ENCODE measurements at places on chromosomes 7 and 10.

DNA sequence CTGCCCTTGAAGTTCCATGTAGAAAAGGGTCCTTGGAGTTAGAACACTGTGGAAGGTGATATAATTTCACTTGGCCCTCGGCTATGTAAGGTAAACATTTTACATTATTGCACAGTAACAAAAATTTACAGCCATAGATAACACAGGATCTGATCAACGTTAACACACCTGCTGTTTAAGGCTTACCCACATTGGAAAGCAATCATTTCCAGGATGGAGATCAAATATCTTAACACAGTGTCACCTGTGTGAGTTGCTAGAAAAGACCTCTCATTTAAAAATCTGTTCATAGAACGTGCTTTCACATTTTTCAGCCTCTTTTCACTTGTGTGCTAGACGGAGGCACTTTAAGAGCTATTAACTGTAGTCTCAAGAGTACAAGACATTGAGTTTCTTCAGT, 1.9 kb downstream of the TMEM229A start:
- no peak for DNase-seq

GRCh38 chr10:102246261-102246660, 929 bp downstream of the GBF1 start:
- DNase-seq: no peak

GRCh38 chr7:143234533-143234875, 12.7 kb downstream of the TAS2R40 start:
- DNase-seq: no peak

DNA sequence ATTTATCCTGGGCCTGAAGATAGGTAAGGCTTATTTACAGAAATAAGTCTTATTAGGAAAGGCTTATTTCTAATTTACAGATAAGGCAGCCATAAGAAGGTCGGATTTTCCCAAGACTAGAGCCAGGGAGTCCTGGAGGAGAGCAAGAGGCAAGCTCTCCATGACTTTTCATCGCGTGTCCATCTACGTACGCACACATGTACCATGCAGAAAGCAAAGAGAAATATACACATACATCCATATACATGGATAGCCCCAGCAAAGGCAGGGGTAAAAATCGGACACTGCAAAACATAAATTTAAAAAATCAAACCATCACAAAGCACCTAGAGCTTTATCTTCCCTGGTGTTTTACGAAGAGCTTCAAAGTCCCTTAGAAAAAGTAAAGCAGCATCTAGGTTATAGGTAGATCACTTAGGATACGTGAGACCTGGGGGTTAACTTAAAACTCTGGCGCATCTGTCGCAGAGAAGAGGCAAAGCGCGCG, 25.8 kb upstream of the ZRANB1 start:
- peak; percentile 41 for DNase-seq

DNA sequence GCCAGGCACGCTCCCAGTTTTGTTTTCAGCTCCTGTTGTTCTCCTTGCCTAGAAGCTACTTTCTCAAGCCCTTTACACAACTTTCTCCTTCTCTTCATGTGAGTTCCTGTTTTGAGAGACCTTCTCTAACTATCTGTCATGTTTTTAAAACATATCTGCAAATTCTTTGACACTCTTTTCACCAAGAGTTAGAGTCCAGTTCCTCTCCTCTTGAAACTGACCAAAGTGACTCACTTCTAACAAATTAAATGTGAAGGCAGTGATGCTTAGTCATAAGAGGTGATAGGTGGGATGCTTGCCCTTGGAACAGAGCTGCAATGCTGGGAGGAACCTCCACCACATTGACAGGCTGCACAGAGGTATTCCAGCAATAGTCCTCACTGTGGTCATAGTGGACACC, 25.3 kb downstream of the ZSCAN25 start:
- no peak for DNase-seq

- no peak for DNase-seq
Observed at GRCh38 chr10:48811917-48812316, 127.2 kb downstream of the WDFY4 start.

GRCh38 chr10:26508016-26508415, 69.9 kb downstream of the APBB1IP start:
- DNase-seq: no peak

DNA sequence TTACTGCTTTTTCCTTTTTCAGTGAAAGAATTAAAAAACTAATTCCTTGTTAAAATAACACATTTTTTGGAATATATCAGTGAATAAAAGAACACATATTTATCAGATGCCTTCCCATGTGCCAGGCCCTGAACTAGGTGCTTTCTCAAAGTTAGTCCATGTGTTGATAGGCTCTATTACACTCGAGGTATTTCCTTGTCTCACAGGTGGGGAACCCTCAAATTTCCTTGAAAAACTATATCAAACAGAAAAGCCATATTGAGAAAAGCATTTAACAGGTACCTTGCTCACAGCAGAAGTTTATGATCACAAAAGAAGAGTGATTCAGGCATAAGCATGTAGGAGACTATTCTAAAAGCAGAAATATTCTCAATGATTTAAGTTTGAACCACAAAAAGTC, 75.6 kb upstream of the OGDHL start:
- DNase-seq: peak; percentile 60

GRCh38 chr7:71911051-71911450, 501.1 kb downstream of the CALN1 start:
- DNase-seq: no peak

- no peak for DNase-seq
Observed at GRCh38 chr10:1779796-1780195, 42.5 kb upstream of the ADARB2 start.

- DNase-seq: no peak
Observed at GRCh38 chr10:33229252-33229948, 105.1 kb downstream of the NRP1 start.

DNA sequence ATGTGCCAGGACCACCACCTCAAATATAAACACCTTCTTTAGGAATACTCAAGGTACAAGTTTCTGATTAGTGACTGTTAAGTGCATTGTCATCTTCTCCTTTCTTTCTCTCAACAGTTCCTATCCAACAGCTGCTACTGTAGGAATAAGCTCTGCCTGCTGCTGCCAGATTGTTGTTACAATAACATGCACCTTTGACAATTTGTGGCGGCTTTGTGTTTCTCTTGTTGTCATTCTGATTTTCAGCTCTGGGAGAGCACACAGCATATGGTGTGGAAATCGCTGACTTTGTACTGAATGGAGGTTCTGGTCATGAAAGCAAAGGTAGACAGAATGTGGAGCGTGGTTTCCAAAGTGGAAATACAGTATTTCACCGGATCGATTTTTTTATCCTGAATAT, 182.8 kb downstream of the SEC23IP start:
- DNase-seq: no peak

DNA sequence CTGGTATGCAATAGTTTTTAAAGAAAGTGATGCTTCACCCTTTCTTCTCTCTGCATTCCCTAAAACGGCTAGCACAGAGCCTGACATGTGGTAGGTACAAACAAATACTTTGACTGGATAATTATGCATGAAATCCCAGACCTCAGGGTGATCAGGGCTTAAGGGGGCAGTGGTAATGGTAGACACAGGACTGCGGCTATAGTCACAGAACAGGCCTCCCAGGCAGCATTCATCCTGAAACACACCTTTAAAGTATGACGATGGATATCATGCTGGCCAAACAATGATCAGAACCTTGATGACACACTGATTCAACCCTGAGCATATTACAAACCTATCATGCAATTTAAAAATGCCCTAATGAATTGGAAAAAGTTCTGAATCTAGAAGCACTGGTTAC, 110.8 kb downstream of the PIP4K2A start:
- no peak for DNase-seq

GRCh38 chr10:94989192-94989591, 50.7 kb downstream of the CYP2C9 start:
- DNase-seq: no peak

DNA sequence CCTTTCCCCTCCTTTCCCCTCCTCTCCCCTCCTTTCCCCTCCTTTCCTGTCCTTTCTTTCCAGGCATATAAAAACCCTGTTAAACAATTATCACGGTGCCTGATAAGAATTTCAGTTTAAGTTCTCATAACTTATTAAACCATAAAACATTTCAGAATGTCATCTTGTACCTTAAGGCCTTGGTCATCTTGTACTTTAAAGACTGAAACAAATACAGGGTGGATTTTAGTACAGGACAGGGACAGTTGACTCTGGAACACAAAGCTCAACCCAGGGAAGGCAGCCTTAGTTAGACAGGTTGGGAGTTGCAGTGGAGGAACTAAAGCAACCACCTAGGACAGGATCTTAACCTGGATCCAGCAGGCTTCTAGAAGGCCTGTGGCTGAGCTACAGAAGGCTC, 1.2 kb downstream of the AGR3 start:
- no peak for DNase-seq

GRCh38 chr7:20340839-20341238, 10.1 kb downstream of the ITGB8 start:
- no peak for DNase-seq

- no peak for DNase-seq
Observed at GRCh38 chr7:21617513-21617912, 74.7 kb downstream of the DNAH11 start.

GRCh38 chr10:119619215-119619614, 22.5 kb upstream of the TIAL1 start:
- DNase-seq: no peak

DNA sequence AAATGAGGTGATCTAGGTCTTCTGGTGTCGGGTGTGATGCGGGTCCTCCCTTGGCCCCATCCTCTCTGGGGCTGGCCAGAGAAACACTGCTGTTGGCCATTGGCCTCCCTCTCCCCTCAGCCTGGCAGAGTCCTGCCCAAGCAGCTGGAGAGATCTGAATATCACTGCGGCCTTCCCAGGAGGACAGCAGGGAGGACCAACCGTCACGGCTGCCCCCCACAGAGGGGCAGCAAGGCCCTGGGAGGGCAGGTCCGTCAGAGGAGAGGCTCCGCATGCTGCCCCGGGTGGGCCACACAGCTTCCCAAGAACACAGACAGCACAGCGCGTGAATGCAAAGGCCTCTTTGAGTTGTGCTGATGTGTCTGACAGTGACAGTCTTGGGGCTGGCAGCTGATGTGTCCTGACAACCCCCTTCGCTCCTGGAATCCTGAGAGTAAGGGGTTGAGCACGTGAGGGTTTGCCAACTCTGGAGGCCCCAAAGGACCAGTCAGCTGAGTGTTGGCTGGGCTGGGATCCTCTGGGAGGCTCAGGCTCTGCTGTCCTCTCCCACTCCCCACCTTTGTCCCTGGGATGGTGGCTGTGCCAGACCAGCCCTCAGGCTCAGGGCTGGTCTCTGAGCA, 132.5 kb upstream of the UNC5B start:
- DNase-seq: no peak

DNA sequence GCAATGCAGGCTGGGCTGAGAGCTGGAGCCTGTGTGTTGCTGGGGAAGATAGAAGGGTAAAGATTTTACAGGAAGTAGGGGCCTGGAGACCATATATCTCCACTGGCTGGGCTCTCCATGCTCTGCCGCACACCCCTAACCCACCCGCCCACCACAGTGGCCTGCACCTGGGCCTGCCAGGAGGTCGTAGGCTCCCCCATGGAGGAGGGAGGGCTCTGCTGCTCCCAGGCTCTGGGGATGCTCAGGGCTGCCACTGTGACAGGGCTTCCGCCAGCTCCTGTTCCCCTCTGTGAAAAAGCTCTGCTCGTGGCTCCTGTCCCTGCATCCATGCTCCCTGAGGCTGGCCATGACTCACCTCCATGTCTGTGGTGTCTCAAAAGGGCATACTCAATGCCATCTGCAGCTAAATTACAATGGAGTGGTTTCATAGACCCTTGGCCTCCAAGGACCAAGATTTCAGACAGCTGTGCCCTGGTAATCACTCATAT, 106.0 kb downstream of the CXCL12 start:
- DNase-seq: no peak

- no peak for DNase-seq
Observed at GRCh38 chr10:9603972-9604371, 1413.7 kb upstream of the CELF2 start.

DNA sequence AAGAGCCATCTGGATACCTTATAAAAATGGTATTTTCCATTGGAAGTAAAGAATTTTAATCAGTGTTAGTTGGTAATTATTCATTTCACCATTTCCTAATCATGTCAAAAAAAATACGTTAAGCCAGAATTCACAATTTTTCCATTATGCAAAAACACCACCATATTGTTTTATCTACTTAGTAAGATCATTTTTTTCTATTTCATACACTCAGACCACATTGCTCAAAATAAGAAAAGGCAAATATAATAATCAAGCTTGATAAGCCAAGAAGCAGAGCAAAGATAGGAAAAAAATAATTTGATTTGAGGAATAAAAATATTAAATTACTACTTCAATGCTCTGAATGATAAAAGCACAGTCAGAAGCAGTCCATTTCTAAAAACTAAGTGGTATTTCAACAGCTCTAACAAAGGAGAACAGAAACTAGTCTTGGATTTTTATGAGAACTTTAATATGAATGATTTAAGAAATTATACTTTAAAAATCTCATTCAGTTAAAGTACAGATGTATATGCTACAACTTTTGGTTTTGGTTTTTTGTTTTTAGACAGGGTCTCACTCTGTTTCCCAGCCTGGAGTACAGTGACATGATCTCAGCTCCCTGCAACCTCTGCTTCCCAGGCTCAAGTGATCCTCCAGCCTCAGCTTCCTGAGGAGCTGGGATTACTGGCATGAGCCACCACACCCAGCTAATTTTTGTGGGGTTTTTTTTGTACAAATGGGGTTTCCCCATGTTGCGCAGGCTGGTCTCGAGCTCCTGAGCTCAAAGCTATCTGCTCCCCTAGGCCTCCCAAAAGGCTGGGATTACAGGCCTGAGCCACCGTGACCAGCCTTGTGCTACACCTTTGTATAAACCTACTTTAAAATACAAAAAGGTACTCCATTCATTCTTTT, 46.6 kb downstream of the LRRN3 start:
- DNase-seq: no peak

DNA sequence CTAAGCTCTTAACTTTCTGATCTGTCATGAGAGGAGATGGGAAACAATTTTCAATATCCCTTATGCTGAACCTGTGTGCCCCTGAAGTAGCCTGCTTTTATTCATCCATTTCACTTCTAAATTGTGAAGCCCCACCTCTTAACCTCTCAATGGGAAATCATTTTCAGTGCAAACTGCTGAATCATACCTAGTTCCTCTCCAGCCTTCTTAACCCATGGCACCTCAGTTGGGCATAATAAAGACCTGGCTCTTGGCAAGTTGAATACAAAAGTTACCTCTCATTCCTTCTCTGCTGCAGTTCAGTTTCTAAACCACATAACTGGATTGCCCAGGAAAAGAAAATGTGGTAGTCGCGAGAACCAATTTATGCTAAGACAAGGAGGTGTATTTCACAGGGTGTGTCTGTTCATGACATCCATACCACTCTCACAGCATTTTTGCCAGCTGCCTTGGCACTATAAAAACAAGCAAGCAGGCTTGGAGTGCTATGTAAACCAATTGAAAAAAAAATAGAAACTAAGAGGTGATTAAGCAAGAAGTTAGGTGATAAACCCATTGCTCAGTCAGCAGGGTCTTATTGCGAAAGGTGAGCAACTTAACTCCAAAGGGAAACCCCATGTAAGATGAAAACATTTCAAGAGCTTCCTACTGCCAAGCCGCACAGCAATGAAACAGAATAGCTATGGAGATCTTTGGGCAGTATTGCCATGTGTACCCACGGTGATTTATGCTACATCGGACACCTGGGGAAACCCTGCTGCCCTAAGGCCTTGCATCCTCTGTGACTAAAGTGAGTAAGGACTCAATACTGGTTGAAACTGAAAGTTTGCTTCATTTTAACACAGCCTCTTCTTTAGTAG, 57.0 kb upstream of the DKK1 start:
- DNase-seq: no peak

Data from ACHN (cell line).